ENCODE measurements at places on chromosomes 11 and 22. TPM values are rescaled to one million over a fixed set of nuclear protein-coding genes. Genes with fewer than 3 reads are reported as not detected.

The CASP12 gene
- total RNA-seq, result 7.8 TPM

The MGAT3 gene
- total RNA-seq, result 3.2 TPM

GRCh38 chr11:117195761-117196160, 3.4 kb upstream of the TAGLN start:
- DNase-seq, result no peak

GRCh38 chr11:35663408-35663702, 780 bp downstream of the TRIM44 start:
- DNase-seq, result no peak

DNA sequence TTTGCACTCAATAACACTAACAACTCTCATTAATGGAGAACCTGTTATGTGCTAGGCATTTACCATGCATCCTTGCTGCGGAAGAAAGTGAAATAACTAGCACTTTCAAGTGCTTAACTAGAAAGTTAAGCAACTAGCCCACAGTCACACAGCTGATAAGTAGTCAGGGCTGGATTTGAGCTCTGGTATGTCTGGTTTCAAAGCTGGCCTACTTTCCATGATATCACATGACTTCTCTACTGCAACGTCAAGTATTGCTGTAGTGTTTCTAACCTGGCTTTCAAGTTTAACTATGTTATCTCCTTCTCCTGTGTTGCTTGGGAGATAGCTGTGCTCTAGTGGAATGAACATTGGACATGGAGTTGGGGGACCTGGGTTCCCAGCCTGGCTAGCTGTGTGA, 12.1 kb downstream of the SLC15A3 start:
- no peak for DNase-seq

DNA sequence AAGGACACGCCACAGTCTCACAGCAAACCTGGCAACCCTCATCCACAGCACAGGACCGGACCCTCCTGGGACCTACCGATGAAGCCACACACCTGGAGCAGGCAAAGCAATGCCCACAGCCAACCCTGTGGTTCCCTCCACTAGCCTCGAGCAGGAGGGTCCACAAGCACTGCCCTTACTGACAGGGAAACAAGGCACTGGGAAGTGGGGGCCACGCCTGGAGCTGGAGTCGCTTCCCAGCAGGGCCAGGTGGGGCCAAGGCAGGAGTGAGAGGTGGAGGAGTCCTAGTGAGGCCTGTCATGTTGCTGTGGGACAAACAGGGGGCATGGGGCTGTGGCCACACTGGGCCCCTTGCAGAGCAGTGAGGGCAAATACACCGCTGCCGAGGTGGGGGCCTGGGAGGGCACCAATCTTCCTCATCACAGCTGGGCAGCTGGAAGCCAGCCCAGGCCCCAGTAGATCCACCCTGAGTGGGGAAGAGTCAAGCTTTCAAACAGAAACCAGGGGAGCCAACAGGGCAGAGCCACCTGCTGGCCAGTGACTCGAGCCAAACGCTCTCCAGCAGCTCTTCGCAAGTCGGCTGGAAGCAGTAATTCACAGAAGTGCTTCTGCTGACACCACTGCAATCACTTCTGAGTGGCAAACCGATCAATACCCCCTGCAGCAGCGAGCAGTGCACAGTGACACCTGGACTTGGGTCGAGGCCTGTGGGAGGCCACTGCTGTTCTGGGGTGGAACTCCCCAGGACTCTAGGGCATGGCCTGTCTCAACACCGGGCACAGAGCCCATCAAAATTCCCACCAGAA, 13.7 kb downstream of the SULT4A1 start:
- no peak for DNase-seq

DNA sequence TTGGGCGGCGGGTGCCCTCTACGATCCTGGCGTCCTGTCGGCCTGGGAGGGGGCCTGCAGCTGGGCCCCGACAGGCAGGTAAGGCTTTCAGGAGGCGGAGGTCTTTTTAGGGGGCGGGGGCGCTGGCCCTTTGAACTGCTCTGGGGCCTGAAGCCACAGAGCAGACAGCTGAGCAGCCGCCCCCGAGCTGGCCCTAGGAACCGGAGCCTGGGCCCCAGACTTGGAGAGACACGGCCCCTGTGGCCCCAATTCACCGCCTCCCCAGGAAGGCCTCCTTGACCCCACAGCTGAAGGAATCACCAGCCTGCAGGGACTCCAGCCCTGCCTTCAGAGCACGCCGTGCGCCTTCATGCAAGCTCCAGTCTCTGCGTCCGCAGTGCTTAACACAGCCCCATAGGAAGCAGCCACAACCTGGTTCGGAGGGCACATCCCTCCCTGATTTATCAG, 618 bp upstream of the CERK start:
- no peak for DNase-seq

Measured in thoracic aorta (tissue), 2 donors.